ENCODE measurements at places on chromosomes 7 and 10. TPM values are rescaled to one million over a fixed set of nuclear protein-coding genes. Genes with fewer than 3 reads are reported as not detected.

AFAP1L2 gene
- total RNA-seq: 1.1 TPM

GPR146 gene
- 13.8 TPM for total RNA-seq

FZD8 gene
- total RNA-seq: 0.22 TPM

NPFFR1 gene
- not detected for total RNA-seq

GNGT1 gene
- not detected for total RNA-seq

FAM131B gene
- total RNA-seq: 0.30 TPM

BHLHA15 gene
- total RNA-seq: not detected

EPHA1 gene
- 11.4 TPM for total RNA-seq

STOX1 gene
- 1.1 TPM for total RNA-seq

RAPGEF5 gene
- total RNA-seq: 0.60 TPM

ZNF32 gene
- 18.0 TPM for total RNA-seq

TMEM184A gene
- total RNA-seq: not detected

CTTNBP2 gene
- not detected for total RNA-seq

C10orf95 gene
- total RNA-seq: 0.17 TPM

INHBA gene
- not detected for total RNA-seq

LRGUK gene
- total RNA-seq: 0.25 TPM

TACR2 gene
- total RNA-seq: not detected

All from activated CD4-positive, alpha-beta T cell treated with anti-CD3 and anti-CD28 coated beads, Interleukin-2, amount 10 ng/mL, durations not matched to agents 7 days and 5 days (primary cell).